ENCODE measurements at places on chromosomes 13 and 19. TPM values are rescaled to one million over a fixed set of nuclear protein-coding genes. Genes with fewer than 3 reads are reported as not detected.

Gene CKM
- total RNA-seq: not detected

Gene CFAP97D2
- total RNA-seq: not detected

Gene OVOL3
- not detected for total RNA-seq

Gene CCDC122
- 1.5 TPM for total RNA-seq

Gene SIGLEC11
- not detected for total RNA-seq

Gene PLIN4
- not detected for total RNA-seq

DNA sequence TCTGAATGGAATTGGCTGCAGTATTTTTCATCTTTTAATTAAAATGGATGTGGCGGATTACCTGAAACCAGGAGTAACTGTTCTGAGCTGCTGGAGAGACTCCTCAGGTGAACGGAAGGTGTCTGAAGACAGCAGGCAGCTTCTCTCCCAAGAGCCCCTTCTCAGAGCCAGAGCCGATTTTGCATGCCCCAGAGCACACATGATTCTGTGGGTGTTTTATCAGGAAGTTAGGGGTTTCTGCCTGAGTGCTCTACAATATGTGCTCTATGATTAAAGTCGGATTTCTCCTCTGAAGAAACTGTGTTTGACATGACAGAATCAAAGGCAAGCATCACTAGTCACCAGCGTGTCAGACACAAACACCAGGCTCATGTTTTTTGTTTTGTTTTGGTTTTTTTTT is 60.7 kb upstream of the MCF2L start:
- H3K27me3 ChIP-seq: no peaks in the 10 kb centered on the region
- no peaks in the 10 kb centered on the region for H3K36me3 ChIP-seq
- H3K4me3 ChIP-seq: no peak overlapping the region
- DNase-seq: no peak

- no peaks in the 10 kb centered on the region for H3K27me3 ChIP-seq
- no peak for DNase-seq
- no peak overlapping the region for H3K4me3 ChIP-seq
- no peaks in the 10 kb centered on the region for H3K36me3 ChIP-seq
Observed at GRCh38 chr13:45564133-45564776, 51.3 kb downstream of the ERICH6B start.

DNA sequence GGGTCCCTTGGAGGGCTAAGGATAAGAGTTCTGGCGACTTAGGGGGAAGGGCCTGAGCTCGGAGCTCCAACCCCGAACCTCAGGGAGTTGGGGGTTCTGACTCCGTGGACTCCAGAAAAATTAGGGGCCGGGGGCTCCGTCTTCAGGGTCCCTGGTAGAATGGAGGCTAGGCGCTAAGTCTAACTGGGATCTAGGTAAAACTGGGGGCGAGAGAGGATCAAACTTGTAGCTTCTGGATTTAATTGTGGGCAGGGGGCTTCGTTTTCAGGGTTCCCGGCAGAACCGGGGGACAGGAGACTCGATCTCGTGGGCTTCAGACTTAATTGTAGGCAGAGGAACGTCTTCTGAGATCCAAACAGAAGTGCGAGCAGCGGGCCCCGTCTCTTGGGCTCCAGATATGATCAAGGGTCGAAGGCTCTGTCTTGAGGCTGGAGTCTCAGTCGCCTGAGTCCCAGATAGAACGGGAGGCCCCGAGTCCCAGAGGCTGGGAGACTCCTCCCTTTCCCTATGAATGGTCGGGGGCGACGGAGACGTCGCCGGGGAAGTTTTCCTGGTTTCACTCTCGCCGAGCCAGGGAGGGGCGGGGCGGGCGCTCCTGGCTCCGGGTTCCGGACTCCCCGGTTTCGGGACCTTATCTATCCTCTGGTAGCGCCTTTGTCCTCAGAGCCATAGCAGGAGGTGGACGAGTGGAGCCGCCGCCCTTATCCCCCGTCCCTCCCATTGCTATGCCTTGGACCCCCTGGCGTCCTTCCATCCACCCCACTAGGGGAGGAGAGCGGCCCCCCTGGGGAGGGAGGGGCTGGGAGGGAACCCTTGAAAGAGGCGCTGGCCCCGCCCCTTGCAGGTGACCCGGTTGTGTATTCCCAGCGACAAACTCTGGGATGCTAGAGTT is 1.3 kb downstream of the NECTIN2 start:
- peaks cover 35% of the 10 kb centered on the region for H3K4me1 ChIP-seq
- H3K27me3 ChIP-seq: peaks cover 5% of the 10 kb centered on the region
- H3K4me3 ChIP-seq: no peak overlapping the region
- no peak for DNase-seq
- no peaks in the 10 kb centered on the region for H3K36me3 ChIP-seq

GRCh38 chr13:75308222-75308621 is 173.7 kb downstream of the TBC1D4 start:
- H3K4me3 ChIP-seq: peak overlapping the region; percentile 55
- DNase-seq: no peak
- H3K4me1 ChIP-seq: peaks cover 36% of the 10 kb centered on the region
- H3K36me3 ChIP-seq: peaks cover 77% of the 10 kb centered on the region

DNA sequence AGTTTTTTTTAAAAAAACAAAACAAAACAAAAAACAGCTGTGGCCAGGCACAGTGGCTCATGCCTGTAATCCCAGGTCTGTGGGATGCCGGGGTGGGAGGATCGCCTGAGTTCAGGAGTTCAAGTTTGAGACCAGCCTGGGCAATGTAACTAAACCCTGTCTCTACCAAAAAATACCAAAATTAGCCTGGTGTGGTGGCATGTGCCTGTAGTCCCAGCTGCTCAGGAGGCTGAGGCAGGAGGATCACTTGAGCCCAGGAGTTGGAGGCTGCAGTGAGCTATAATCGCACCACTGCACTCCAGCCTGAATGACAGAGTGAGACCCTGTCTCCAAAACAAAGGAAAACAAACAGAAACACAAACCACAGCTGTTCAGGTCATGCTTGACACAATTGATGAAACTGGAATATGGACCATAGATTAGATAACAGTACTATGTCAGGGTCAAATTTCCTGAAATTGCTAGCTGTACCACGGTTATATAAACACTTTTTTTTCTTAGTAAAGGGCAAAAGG is 6.9 kb upstream of the ANGPTL4 start:
- DNase-seq: no peak
- H3K27me3 ChIP-seq: peaks cover 3% of the 10 kb centered on the region
- H3K4me1 ChIP-seq: peaks cover 3% of the 10 kb centered on the region

DNA sequence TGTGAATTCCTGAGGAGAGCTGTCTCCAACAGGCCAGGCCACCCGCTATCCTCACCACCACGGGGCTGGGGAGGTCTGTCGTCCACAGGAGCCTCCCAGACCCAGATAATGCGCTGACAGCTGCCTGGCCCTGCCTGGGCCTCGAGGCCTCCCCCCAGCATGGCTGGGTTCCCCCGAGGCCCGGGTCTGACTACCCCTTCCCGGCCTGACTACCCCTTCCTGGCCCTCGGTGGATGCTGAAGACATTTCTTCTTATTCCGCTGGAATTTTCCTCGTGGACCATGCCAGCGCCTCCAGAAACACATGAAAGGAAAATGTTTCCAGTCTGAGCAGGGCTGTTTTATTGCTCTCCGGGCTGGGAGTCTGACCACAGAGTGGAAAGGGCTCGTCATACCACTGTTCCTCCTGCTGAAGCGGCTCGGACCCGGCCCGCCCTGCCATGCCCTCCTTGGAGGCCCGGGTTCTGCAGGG is 16.8 kb upstream of the COMP start:
- no peaks in the 10 kb centered on the region for H3K36me3 ChIP-seq
- no peak overlapping the region for H3K4me3 ChIP-seq
- no peaks in the 10 kb centered on the region for H3K27me3 ChIP-seq
- no peak for DNase-seq
- no peak overlapping the region for H3K27ac ChIP-seq
- H3K4me1 ChIP-seq: no peaks in the 10 kb centered on the region

DNA sequence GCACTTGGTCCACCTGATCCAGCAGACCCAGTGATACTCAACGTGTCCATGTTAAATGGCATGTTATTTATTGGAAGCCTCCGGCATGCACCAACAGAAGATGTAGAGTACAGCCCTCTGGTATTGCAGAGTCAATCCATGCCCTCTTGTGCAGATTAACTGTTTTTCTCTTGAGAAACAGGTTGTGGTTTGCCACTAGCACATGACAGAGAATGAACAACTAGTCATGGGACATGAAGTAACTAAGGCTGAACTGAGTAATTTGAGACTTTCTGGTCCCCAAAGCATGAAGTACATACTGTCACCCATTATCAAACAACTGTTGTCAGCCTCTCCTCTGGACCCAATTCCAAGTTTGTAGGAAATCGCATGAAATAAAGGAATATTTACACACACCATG is 3.2 kb downstream of the ZNF562 start:
- no peak for DNase-seq
- peaks cover 3% of the 10 kb centered on the region for H3K4me1 ChIP-seq
- H3K4me3 ChIP-seq: no peak overlapping the region
- H3K36me3 ChIP-seq: peaks cover 33% of the 10 kb centered on the region
- no peaks in the 10 kb centered on the region for H3K27me3 ChIP-seq
- no peak overlapping the region for H3K27ac ChIP-seq

DNA sequence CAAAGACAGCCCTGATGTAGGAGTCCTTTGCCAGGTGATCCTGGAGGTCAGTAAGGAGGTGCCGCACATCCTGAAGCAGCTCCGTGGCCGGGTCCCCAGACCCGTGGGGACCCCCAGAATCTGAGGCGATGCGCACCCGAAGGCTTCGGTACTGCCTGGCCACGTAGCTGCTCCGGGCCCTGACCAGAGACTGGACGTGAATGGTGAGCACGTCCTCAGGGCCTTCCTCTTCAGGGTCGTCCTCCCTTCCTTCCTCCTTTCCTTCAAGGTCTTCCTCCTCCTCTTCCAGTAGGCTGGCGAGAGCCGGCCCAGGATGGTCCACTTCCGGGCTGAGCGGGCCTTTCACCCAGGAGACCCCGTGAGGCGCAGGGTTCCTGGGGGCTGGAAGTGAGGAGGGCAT is 7.5 kb downstream of the RINL start:
- H3K4me1 ChIP-seq: peaks cover 26% of the 10 kb centered on the region
- DNase-seq: no peak
- H3K27me3 ChIP-seq: no peaks in the 10 kb centered on the region
- peak overlapping the region; percentile 81 for H3K27ac ChIP-seq

- no peak overlapping the region for H3K4me3 ChIP-seq
- no peaks in the 10 kb centered on the region for H3K4me1 ChIP-seq
Observed at GRCh38 chr13:80463673-80464352, 122.9 kb upstream of the SPRY2 start.

DNA sequence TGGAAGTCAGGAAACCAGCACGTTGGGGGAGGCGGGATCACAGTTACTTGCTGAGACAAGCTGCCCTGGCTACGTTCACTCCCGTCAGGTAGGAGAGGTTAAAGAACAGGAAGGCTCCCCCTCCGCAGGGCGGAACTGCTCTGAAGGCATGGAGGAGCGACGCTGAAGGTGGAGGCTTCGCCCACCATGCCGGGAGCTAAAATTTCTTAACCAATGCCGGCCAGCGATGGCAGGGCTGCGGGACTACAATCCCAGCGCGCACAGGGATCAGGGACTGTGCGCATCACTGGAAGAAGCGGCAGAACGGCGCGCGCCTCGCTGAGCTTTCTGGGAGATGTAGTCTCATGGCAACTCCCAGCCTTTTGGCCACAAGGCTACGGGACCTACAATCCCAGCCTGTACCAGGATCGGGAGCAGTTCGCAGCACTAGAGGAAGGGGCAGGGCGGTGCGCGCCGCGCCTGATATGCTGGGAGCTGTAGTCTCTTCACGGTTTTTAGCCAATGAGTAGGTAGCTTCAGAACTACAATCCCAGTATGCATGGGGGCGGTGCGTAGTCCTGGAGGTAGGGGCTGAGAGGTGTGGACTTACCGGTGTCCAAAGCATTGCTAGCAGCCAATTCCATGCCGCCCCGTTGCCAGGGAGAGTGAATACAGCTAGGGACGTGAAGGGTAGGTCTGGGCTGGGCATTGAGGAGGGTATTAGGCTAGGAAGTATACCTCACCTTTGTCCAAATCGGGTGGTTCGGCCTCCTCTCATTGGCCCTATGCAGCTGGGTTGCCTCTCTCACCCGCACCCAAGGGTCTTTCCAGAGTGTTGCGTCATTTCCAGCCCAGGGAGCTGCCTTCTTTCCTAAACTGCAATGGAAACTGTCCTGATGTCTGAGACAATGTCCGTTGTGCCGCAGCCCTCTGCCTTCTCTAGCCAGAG is 12.8 kb upstream of the ZNF682 start:
- H3K27ac ChIP-seq: peak overlapping the region; percentile 63
- peaks cover 11% of the 10 kb centered on the region for H3K4me1 ChIP-seq
- no peaks in the 10 kb centered on the region for H3K36me3 ChIP-seq
- H3K27me3 ChIP-seq: no peaks in the 10 kb centered on the region
- DNase-seq: peak; percentile 35
- H3K4me3 ChIP-seq: peak overlapping the region; percentile 88

DNA sequence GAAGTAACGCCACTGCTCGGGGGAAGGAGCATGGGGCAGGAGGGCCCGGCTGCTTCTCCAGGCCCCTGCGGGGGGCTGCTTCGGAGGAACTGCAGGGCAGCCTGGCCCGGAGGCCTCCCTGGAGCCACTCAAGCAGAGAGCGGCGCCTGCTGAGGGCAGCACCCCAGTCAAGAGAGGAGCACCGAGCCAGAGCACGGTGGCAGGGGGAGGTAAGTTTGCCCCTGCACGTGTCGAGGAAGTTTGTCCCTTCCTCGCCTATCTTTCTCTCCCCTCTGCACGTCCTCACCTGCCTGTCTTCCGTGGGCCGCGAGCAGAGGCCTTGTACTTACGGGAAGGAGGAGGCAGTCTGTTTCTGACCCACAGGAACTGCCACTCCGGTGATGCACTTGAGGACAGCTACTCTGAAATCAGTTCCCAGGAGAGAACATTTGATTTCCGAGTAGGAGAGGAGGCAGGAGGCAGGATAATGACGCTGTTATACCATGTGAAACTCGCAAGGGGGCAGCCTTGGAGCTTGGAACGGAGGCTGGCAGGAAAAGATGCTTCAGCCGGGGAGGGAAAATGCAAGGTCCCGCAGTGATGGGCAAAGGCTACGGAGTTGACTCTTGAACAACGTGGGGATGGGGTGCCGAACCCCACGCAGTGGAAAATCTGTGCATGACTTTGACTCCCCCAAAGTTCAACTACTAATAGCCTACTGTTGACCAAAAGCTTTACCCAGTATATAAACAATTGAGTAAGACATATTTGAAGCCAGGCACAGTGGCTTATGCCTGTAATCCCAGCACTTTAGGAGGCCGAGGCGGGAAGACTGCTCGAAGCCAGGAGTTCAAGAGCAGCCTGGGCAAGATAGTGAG is 5.0 kb downstream of the FFAR1 start:
- no peak overlapping the region for H3K4me3 ChIP-seq
- H3K36me3 ChIP-seq: no peaks in the 10 kb centered on the region
- no peak overlapping the region for H3K27ac ChIP-seq
- H3K27me3 ChIP-seq: no peaks in the 10 kb centered on the region
- peak; percentile 69 for DNase-seq
- peaks cover 6% of the 10 kb centered on the region for H3K4me1 ChIP-seq

DNA sequence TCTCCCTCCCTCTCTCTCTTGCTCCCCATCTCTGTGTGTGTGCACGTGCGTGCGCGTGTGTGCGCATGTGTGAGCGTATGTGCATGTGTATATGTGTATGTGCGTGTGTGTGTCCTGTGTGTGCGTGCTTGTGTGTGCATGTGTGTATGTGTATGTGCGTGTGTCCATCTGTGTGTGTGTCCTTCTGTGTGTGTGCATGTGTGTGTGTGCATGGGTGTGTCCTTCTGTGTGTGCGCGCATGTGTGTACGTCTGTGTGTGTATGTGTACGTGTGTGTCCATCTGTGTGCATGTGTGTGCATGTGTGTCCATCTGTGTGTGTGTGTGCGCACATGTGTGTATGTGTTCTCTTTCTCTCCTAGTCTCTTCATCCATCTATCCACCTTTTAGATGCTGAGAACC is 12.2 kb downstream of the SLC8A2 start:
- H3K36me3 ChIP-seq: no peaks in the 10 kb centered on the region
- no peaks in the 10 kb centered on the region for H3K4me1 ChIP-seq
- DNase-seq: no peak
- no peak overlapping the region for H3K4me3 ChIP-seq
- H3K27me3 ChIP-seq: peaks cover 36% of the 10 kb centered on the region

- no peak overlapping the region for H3K27ac ChIP-seq
- H3K4me3 ChIP-seq: no peak overlapping the region
- H3K4me1 ChIP-seq: peaks cover 37% of the 10 kb centered on the region
- no peaks in the 10 kb centered on the region for H3K36me3 ChIP-seq
- DNase-seq: no peak
Observed at GRCh38 chr13:113842336-113843062, 21.4 kb downstream of the GAS6 start.
